ENCODE measurements at places on chromosomes 16 and 17. TPM values are rescaled to one million over a fixed set of nuclear protein-coding genes. Genes with fewer than 3 reads are reported as not detected.

The KRTAP4-6 gene
- not detected for total RNA-seq

The MEFV gene
- total RNA-seq = 0.58 TPM

The KRTAP4-5 gene
- not detected for total RNA-seq

The HS3ST3A1 gene
- 1.8 TPM for total RNA-seq

The KRT14 gene
- not detected for total RNA-seq

The KRTAP9-8 gene
- total RNA-seq = not detected

The TBC1D3I gene
- not detected for total RNA-seq

The CCDC154 gene
- total RNA-seq = not detected

Measured in stomach (tissue), 19 donors.